ENCODE measurements at places on chromosomes 7 and 10.

- DNase-seq: no peak
These were observed 4.3 kb upstream of the GIMAP4 start for GRCh38 chr7:150562919-150563318.

DNA sequence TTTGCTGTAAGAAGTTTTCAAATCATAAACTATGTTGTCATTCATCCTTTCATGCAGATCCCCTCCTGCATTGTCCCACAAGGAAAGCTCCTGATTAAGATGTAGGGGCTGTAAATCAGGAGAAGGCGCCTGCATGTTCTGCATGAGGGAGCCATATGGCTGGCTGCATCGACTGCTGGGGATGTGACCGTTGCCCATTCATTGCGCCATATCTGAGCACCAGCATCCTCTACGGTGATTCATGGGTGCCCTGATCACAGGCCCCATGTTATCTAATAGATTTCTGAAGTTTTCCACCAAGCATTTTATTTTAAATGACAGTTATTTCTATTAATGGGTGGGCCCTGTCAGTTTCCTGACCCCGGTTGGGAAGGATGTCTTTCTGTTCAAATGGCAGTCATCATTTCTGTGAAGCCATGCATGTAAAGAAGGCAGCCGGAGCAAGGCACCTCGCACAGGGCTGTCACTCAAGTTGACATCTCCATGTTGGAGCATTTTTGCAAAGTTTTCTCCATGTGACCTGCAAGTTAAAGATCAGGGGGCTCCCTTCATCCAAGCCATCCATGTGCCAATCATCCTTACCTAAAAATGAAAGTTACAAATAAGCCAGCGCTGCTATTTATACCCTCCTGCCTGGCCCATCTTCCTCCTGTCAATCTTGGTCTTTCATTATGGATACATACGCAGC, 128.8 kb downstream of the TEX36 start:
- DNase-seq: no peak

DNA sequence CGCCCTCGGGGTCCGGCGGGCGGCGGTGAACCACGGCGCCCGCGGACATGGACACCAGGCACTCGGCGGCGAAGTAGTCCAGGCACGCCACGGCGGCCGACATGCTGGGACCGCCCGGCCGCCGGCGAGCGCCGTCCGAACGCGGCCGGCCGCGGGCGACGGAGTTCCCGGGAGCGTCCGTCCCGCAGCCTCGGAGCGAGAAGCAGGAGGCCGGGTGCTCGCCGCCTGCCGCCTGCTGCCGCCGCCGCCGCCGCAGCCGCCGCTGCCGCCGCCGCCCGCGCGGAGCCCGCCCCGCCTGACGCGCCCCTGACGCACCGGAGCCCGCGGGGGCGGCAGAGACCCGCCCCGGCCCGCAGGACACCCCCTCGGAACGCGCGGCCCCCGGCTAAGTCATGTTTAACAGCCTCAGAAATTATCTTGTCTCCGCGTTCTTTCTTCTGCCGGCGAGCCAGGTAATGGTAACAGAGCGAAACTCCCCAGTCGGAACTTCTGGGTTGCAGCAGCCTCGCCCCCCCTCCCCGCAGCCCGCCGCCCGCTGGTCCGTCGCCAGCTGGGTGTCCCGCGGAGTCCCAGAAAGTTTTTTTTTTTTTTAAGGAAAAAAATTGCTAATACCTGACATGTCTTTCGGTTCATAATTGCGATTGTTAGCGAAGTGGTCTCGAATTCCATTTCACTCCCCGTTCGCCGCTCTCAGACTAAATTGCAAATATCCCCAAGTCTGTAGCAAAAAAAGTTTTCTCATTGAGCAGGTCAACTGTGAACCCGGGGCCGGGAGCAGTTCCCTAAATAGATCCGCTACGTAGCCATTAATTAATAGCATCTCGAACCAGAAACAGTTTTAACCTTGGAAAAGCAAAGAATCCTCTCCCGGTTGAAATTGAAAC, at the start of gene KLF14:
TSS of gene KLF14 (minus strand) at position 277 of the 884 bp plus-strand sequence. CDS start at position 103, 174 bp downstream.
- DNase-seq: no peak

- DNase-seq: no peak
These were observed 74.6 kb downstream of the ATRNL1 start for GRCh38 chr10:115167751-115168150.

DNA sequence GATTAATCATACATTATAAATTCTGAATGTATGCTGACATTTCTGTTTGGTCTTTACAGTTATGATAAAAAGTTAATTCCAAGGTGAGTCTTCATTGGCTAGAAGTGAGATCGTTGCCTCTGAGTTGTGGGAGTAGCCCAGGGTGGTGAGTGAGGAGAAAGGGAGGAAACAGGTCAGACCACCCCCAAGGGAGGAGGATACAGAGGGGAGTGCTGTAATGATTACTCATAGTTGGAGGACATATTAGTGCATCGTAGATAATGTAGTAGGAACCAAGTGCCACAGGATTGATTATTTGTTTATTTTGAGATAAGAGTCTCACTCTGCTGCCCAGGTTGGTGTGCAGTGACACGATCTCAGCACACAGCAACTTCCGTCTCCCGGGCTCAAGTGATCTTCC, 672.2 kb downstream of the INHBA start:
- DNase-seq: no peak

- DNase-seq: no peak
These were observed 21.4 kb upstream of the HELLS start for GRCh38 chr10:94524146-94524545.

- no peak for DNase-seq
These were observed 35.0 kb downstream of the LHFPL3 start for GRCh38 chr7:104363355-104363754.

DNA sequence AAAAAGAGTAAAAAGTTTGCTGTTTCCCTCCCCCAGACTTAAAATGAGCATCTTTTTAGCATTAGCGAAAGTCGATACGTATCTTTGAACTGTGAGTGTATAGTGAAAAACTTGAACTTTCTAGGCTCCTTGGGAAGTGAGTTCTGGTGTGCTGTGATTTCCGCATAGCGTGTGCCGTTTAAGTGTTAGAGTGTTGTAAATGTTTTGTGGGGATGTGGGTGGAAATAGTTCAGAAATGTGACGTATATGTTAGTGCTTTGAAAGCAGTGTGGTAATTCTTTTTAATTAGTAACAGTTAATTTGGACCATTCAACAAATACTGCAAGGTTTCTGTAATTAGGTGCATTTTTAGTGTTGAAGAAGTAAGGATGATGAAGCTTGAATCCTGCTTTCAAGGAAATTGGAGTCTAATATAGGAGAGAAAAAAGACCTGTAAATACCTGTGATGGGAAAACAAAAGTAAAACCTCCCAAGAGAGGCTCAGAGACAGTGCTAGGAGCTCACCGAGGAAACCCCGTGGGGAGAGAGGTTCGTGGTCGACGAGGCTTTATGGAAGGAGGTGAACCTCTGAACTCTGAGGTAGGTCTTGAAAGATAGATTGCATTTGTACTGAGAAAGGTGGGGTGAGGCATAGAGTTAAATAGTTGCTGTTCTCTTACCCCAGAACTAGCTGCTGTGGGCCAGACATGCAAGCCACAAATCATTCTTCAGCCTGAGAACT, 40.8 kb downstream of the RBM33 start:
- DNase-seq: no peak

GRCh38 chr10:4698075-4698474, 127.9 kb upstream of the AKR1E2 start:
- DNase-seq: no peak

GRCh38 chr10:42650374-42650773, 12.0 kb upstream of the ZNF33B start:
- no peak for DNase-seq

DNA sequence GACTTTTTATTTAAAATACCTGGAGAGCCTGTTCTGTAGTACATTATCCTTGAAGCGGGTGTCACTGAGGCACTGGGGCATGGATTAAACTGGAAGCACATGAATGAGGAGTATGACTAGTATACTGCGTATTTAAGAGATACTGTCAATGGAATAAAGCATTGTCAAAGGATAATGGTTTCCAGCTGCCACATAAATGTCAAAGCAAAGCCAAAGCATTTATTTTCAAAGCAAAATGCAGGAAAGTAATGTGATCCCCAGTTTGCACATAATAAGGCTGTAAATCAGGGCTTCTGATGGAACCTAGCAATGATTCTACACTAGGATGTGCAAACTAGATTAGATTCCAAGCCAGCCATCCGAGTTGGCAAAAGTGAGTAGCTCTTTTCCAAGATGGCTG, 240.1 kb downstream of the POU6F2 start:
- no peak for DNase-seq

GRCh38 chr10:124480860-124481259, 19.2 kb downstream of the LHPP start:
- DNase-seq: no peak

- peak; percentile 26 for DNase-seq
These were observed 98.0 kb upstream of the GATA3 start for GRCh38 chr10:7956508-7956907.

- DNase-seq: no peak
These were observed 37.4 kb upstream of the PDGFA start for GRCh38 chr7:556837-557557.

DNA sequence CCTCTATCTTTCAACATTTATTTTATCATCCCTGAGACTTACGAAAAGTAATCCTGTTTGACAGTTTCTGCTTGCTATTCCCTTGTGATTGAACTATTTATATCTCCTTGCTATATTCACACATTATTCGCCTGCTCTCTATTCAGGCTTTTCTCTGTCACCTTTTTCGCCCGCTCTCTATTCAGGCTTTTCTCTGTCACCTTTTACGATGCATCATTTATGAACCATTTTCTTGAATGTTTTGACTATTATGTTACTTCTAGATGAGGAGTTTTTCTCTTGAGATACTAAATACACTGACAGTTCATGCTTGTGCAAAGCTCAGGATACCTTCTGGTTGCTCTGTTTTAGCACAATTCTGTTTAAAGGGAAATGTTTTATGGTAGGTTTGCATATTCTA, 143.3 kb upstream of the VSTM2A start:
- no peak for DNase-seq

DNA sequence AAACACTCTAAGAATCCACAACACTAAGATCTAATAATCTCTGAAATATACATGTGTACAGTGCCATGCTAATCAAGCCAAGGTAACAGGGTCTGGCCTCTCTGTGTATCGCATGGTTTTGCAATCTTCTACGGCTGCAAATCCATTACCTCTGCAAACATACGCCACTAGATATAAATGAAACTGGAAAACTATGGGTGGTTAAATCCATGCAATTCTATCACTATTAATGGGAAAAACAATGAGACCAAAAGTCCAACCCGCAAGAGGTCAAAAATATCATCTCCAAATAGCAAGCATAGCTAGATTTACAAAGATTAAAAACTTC, 23.0 kb downstream of the SGCE start:
- no peak for DNase-seq
